ENCODE measurements at places on chromosomes 3 and 15. TPM values are rescaled to one million over a fixed set of nuclear protein-coding genes. Genes with fewer than 3 reads are reported as not detected.

MST1R gene
- 0.31 TPM for total RNA-seq

TRPM1 gene
- not detected for total RNA-seq

NUP210 gene
- 7.5 TPM for total RNA-seq

GOLGA6L2 gene
- not detected for total RNA-seq

GABRB3 gene
- 124 TPM for total RNA-seq

ZNF280D gene
- total RNA-seq, result 159 TPM

RARRES1 gene
- 1.4 TPM for total RNA-seq

PTH1R gene
- total RNA-seq, result 2.3 TPM

ADPRH gene
- total RNA-seq, result 1.2 TPM

GRK7 gene
- total RNA-seq, result not detected

EID1 gene
- total RNA-seq, result 215 TPM

LRRN1 gene
- 21.4 TPM for total RNA-seq

SERINC4 gene
- not detected for total RNA-seq

GOLGA8G gene
- total RNA-seq, result not detected

PLA2G4E gene
- total RNA-seq, result not detected

STRA6 gene
- total RNA-seq, result 2.3 TPM

FGF7 gene
- total RNA-seq, result 0.31 TPM

MESP1 gene
- total RNA-seq, result 1.6 TPM

TNNC1 gene
- not detected for total RNA-seq

SPATA12 gene
- not detected for total RNA-seq

THRB gene
- 44.5 TPM for total RNA-seq

NMNAT3 gene
- total RNA-seq, result 2.3 TPM

GPR62 gene
- total RNA-seq, result 0.62 TPM

CRYGS gene
- 1.6 TPM for total RNA-seq

FEZF2 gene
- 15.0 TPM for total RNA-seq

C2CD4B gene
- total RNA-seq, result 0.94 TPM

EFCC1 gene
- total RNA-seq, result 0.94 TPM

NR1D2 gene
- 41.5 TPM for total RNA-seq

HRG gene
- not detected for total RNA-seq

LRRC31 gene
- not detected for total RNA-seq

PAQR9 gene
- total RNA-seq, result 0.94 TPM

DOCK3 gene
- total RNA-seq, result 42.6 TPM

PSTPIP1 gene
- 0.62 TPM for total RNA-seq

EPB42 gene
- 0.94 TPM for total RNA-seq

CACNA1D gene
- total RNA-seq, result 14.0 TPM

PLXNB1 gene
- total RNA-seq, result 26.8 TPM

CCDC39 gene
- 0.62 TPM for total RNA-seq

IGSF10 gene
- total RNA-seq, result 0.31 TPM

TRPM7 gene
- 59.9 TPM for total RNA-seq

SRGAP3 gene
- 89.5 TPM for total RNA-seq

SLC2A2 gene
- total RNA-seq, result not detected

C3orf62 gene
- total RNA-seq, result 3.9 TPM

ZBED2 gene
- not detected for total RNA-seq
